ENCODE measurements at places on chromosomes 6 and 20. TPM values are rescaled to one million over a fixed set of nuclear protein-coding genes. Genes with fewer than 3 reads are reported as not detected.

The THBD gene
- polyA plus RNA-seq, result 19.1 TPM

The GPR63 gene
- 0.49 TPM for polyA plus RNA-seq

The C20orf144 gene
- 0.12 TPM for polyA plus RNA-seq

The CDH26 gene
- 0.16 TPM for polyA plus RNA-seq

The CD24 gene
- polyA plus RNA-seq, result 602 TPM

The HEY2 gene
- not detected for polyA plus RNA-seq

The PGC gene
- not detected for polyA plus RNA-seq

The PAX1 gene
- not detected for polyA plus RNA-seq

The ANKEF1 gene
- 11.5 TPM for polyA plus RNA-seq

The CRYBG1 gene
- polyA plus RNA-seq, result 0.37 TPM
